ENCODE measurements at places on chromosomes 3 and 15.

DNA sequence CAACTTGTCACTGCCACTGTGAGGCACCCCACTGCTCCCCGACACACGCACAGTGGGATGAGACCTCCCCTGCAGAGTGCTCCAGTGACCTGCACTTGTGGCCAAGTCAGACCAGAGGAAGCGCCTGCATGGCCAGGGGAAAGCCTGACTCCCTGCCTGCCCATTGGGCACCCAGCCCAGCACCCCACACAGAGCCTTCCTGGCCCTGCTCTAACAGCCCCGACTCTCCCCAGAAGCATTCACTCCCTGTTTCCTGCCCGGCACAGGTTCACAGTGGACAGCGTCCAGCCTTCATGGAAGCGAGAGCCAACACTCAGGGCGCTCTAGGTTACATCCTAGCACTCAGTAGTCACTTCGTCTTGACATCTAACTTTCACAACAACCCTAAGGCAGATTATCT lies 27.8 kb downstream of the RBPMS2 start:
- no peak for DNase-seq

GRCh38 chr15:81723113-81723651 lies 322.6 kb downstream of the MEX3B start:
- DNase-seq: no peak

DNA sequence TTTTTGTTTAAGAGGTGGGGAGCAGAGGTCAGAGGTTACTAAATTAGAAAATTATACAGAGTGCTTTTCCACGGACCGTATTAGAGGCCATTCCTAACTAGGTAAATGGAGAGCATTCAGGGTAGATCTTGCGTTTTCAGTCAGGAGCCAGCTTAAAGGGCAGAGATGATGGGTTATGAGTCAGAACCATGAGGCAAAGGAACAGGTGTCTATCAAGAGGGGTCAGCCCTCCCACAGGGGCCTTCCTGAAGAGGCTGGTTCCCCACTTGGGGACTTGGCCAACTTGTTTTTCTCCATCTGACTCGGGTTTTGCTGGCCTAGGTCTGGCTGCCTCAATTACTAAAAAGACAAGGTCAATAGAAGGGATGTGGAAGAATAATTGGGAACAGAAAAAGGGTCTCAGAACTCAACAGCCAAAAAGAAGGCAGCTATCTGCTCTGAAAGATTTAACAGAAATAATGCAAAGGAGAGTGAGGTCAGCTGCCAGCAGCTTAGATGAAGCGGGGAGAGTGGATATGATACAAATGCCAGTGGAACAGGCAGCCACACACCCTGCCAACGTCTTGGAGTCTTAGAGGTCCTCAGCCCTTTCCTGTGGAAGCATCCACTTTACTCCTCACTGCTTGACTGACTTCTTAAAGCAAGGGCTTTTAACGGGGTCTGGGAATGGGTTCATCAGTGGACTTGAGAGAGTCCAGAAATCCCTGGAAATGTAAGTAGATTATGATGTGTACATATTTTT lies 17.6 kb downstream of the MTMR14 start:
- no peak for DNase-seq

- no peak for DNase-seq
Observed at GRCh38 chr15:89628301-89628700, 27.0 kb downstream of the KIF7 start.

- DNase-seq: no peak
Observed at GRCh38 chr15:78035861-78036476, 41.5 kb downstream of the TBC1D2B start.

GRCh38 chr3:11206316-11206715 lies 52.0 kb downstream of the HRH1 start:
- no peak for DNase-seq

Measured in CD4-positive, alpha-beta T cell treated with Interleukin-17A for 4 hours (primary cell).